ENCODE measurements at places on chromosomes 16 and 17.

DNA sequence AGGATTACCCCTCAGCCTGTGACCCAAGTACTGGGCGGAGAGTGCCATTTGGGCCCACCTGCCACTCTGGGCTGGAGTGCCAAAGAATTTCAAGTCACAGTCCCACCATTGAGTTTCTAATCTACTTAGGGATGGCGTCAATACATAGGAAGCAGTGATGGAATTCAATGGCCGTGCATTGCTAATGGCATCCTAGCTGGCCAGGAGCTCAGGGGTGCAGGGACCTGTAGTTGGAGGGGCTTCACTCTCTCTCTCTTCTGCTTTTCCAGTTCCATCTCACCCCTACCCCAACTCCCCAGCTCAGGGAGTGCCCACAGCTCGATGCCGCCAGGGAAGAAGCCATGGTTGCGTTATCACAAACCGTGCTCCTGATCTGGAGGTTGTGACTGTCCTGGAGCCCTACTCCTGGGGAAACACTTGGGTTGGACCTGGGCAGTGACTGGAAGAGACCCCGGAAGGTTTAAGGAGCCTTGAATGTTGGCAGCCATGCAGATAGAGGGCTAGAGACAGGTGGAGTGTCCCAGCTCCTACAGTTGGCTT lies 2.4 kb downstream of the MMP15 start:
- no peak for DNase-seq

GRCh38 chr17:78268951-78269905 lies 37.8 kb downstream of the TMEM235 start:
- no peak for DNase-seq

DNA sequence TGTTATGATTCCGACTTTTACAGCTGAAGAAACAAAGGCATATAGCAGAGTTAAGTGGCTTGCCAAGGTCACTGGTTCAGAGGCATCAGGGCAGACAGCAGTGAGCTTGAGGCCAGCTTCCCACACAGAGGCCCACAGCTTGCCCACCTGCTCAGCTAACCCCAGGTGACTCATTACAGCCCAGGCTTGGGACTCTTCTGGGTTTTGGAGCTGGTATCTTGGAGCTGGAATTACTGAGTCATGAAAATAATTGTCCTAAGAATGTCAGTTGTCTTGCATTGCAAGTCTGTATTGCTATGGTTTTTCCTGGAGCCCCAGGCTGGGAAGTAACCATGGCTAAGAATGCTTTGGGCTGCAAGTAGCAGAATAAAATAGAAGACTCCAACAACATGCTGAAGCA lies 32.4 kb upstream of the IRX3 start:
- DNase-seq = no peak

GRCh38 chr16:20850981-20851380 lies 44.7 kb downstream of the REXO5 start:
- no peak for DNase-seq

- DNase-seq = no peak
These were observed 175.3 kb downstream of the UTP18 start for GRCh38 chr17:51435641-51436091.

DNA sequence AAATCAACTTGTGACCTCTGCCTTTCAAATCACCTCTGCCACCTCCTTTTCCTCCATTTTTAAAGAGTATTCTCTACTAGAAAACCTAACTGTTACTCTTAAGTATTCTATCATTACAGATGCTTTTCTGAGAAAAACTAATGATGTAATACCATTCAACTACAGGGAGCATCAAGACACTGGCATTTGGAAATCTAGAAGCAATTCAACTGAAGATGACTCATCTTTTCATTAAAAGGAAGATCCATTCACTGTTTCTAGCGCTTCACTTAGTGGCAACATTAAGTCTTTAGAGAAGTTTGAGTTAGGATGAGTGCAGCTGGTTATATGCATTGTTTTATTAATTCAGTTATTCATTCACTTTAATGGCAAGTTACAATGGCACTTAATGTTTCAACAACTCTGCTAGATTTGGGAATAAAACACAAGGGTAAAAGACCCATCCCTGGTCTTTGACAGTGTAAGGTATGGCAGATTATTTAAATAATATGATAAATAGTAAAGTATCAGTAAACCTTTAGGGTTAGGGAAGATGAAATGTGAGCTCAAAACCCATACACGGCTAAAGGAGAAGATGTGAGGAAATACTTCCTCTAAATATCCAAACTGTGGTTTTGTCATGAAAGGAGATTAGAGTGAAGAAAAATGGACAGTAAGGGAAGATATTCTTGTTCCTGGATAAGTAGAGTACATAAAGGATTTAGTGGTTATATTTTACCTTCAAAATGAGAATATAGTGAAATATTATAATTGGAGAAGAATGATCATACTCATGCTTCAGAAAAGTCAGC lies 61.7 kb downstream of the KCNJ2 start:
- no peak for DNase-seq
